Activated CD4-positive, CD25-positive, alpha-beta regulatory T cell treated with anti-CD3 and anti-CD28 coated beads, Interleukin-2, amount 50 U/mL, for 16 hours (primary cell): ENCODE measurements at places on chromosomes 13 and 19.

GRCh38 chr13:46720189-46720588 is 76.8 kb downstream of the ESD start:
- no peak for DNase-seq

DNA sequence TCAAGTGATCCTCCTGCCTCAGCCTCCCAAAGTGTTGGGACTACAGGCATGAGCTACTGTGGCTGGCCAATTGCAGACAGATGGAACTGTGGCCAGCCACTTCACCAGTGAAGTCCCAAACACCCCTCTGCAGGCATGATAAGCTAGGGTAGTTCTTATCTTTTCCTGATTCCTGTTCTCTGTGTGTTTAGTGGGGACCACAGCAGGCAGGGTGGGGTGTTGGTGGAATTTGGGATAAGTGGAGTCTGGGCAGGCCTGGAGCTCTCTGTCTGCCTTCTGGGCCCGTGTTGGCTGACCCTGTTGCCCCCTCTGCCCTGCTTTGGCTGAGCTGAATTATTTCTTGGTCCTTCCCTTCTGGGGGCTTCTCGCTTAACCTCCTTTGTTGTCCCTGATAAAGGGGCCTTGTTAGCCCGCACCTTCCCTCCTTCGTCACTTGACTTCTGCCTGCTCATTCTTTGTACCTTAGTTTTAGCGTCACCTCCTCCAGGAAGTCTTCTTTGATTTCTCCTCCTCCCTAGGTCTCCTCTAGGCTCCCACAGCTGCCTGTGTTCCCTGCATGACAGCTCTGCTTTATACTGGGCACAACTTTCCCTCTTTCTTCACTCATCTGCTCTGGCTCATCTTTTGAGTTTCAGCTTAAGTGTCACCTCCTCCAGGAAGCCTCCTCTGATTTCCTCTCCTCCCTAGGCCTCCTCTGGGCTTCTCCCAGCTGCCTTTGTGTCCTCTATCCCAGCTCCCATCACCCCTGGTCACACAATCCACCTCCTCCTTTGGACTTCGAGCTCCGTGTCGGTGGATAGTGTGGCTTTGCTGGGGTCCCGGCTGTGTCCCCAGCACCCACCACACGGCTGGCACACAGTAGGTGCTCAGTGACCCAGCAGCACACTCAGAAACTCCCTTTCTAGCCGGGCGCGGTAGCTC is 1.7 kb upstream of the NCLN start:
- DNase-seq = no peak

DNA sequence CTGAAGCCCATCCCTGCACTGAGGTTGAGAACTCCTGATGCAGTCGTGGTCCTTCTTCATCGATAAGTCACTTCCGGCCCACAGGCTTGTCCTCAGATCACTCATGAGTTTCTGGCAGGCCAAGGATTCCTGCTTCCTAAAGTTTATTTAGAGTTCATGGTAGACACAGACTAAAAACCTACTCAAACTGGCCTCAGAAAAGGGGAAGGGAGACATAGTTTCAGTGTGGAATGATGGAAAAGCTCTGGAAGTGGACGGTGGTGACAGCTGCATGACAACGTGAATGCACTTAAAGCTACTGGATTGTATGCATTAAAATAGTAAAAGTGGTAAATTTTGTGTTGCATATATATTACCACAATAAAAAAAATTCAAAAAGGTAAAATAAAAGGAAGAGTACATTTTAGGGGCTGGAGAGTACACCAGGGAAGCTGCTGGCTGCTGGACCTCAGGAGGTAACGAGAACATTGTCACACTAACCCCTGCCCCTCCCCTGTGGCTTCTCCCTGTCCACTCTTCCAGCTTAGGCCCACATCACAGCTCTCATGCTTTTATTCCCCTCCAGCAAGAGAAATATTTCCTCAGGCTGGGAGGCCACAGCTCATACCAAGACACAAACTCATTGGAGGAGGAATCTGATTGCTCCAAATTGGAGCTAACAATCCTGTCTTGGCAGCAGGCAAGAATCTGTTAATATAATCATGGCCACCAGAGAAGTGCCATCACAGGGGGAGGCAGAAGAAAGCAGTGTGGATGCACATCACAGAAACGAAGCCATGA is 741.0 kb downstream of the UQCRFS1 start:
- no peak for DNase-seq

GRCh38 chr13:67061750-67062149 is 168.4 kb downstream of the PCDH9 start:
- DNase-seq = no peak

GRCh38 chr19:48556163-48556562 is 4.2 kb downstream of the SULT2B1 start:
- no peak for DNase-seq
